ENCODE measurements at places on chromosomes 7 and 10. TPM values are rescaled to one million over a fixed set of nuclear protein-coding genes. Genes with fewer than 3 reads are reported as not detected.

MYOF gene
- total RNA-seq = 256 TPM

CALY gene
- not detected for total RNA-seq

DNA sequence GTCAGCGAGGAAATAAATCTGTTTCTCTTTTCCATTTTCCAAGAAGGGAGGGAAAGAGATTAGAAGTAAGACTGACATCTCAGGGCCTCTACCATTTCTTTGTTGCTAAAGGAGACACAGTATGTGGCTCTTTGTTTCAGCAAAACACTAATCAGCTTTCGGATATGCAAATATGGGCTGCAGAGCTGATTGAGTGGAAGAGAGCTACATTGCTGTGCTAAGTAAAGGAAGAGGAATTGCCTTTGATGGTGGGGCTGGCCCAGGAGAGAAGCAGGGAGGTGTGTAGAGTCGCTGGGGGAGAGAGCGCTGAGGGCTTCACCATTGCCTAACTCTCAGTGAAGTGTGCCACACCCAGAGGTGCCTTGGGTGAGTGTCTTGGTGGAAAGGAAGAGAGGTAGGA lies 284.8 kb downstream of the SDK1 start:
- DNase-seq = no peak

GATA3 gene
- not detected for total RNA-seq

- peak; percentile 94 for DNase-seq
Measured at GRCh38 chr10:3848775-3849635, 64.0 kb upstream of the KLF6 start.

CYP26C1 gene
- total RNA-seq = not detected

- DNase-seq = no peak
Measured at GRCh38 chr7:8325067-8325466, 63.1 kb upstream of the ICA1 start.

DNA sequence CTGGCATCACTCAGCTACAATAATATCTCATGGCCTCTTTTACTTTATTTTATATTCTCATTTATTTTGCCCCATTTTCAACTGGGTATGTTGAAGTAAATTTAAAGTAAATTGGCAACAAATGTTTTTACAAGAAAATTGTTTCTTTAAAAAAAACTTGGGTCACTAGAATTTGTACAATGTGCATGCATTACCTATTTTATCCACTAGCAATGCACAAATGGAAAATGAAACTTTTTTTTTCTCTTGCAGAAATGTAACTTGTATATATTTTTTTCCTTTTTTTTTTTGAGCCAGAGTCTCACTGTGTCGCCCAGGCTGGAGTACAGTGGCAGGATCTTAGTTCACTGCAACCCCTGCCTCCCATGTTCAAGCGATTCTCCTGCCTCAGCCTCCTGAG lies 10.3 kb upstream of the H2AZ2 start:
- DNase-seq = peak; percentile 21
